Left lobe of liver (tissue), 2 donors: ENCODE measurements at places on chromosomes 1 and 21.

GRCh38 chr1:246695136-246695535 lies 29.1 kb upstream of the SCCPDH start:
- peak; percentile 24 for DNase-seq

DNA sequence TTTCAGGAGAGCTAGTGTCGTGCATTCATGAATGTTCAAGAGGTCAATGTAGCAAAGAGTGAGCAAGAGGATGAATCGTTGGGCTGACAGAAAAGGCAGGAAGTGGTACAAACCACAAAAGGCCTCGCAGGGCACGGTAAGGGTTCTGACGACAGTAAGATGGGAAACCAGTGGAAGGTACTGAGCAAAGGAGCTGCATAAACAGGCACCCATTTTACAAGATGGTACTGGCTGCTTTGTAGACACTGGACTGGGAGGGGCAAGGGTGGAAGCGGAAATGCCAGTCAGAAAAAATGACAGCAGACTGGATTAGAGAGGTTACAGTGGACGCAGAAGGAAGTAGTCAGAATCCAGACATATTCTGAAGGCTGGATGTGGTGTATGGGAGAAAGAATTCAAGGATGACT lies 123.5 kb downstream of the PTPN14 start:
- DNase-seq = no peak

- DNase-seq = no peak
These were observed 66.6 kb downstream of the SYT2 start for GRCh38 chr1:202643397-202644218.

DNA sequence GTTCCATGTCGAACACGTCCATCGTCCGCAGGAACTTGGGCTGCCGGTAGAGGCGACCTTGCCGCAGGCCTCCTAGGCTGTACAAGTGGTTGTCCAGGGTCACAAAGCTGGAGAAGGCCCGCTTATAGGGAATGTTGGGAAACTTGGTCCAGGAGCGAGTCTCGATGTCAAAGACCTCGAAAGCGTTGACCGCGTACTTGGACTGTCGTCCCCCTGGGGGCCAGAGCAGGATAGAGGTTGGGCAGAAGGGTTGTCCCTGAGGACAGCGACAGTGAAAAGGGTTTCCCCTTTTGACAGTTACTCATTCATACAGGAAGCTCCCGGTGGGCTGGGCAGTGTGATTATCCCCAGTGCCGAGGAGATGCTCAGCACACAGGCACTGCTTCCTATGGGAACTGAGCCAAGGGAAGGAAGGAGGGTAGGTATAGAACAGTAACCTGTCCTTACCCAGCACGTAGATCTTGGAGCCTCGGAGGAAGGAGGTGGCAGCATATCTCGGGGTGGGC lies 17.5 kb downstream of the KLHDC8A start:
- DNase-seq = no peak

DNA sequence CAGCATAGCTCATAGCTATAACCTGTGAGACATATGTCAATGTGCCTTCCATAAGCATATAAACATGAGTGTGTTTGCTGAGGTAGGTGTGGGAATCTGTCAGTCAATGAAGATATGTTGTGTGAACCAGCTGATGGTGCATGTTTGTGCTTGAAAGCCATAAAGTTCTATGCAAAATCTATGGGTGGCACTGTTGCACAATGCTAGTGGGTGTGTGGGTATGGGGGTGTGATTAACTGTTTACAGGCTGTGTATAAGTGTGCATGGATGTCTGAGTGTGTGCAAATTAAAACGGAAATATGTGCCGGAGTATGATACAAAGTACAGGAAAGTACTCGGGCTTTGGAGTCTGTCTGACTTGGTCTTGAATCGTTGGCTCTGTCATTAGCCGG lies 1.0 kb upstream of the ATP2B4 start:
- no peak for DNase-seq

GRCh38 chr1:155962599-155963211 lies 15.6 kb downstream of the ARHGEF2 start:
- DNase-seq = no peak

DNA sequence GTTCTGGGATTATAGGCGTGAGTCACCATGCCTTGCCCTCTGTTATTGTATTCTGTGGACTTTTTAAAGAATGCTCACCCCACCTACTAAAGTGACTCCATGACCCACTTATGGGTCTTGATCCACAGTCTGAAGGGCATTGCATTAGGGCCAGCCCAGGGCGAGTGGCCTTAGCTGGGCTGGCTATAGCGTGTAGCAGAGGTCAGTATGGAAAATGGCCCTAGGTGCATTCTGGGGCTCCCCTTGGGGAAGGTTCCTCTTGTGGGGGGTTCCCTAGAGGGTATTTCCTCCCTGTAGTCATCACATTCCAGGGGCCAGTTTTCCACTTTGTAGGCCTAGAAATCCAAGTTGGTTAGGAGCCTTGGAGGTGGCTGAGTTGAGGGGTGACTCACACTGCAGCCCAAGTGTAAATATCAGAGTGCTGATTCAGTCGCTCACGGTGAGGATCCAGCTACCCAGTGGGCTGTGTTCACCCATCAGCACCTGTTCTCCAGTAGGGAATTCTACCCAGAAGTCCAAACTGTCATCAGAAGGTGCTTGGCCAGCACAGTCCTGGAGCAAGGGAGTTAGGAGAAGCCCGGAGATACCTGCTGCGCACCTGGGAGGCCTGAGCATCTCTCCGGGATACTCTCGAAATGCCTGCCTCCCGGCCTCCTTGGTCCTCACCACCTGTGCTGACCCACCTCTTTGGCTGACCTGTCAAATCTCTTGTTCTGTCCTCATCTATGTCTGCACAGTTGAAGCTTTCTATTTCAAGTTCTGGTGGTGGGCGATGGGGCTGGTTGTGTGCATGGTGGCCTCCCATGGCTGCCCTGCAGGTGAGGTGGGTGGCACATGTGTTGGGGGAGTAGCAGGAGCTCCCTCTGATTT lies 52.2 kb downstream of the NENF start:
- no peak for DNase-seq
